Stimulated activated CD4-positive, alpha-beta T cell treated with anti-CD3 and anti-CD28 coated beads, Interleukin-1b, Interleukin-23, amount 100 ng/mL, for 1 hour (primary cell): ENCODE measurements at places on chromosomes 16 and 17.

GRCh38 chr17:82901856-82902255 is 62.0 kb upstream of the ZNF750 start:
- no peak for DNase-seq

- no peak for DNase-seq
Observed at GRCh38 chr16:77549876-77550275, 115.0 kb upstream of the ADAMTS18 start.

GRCh38 chr16:35733278-35733965 is 2274.0 kb downstream of the TP53TG3F start:
- DNase-seq, result no peak

- DNase-seq, result no peak
Observed at GRCh38 chr16:58418601-58419000, 26.3 kb downstream of the GINS3 start.

DNA sequence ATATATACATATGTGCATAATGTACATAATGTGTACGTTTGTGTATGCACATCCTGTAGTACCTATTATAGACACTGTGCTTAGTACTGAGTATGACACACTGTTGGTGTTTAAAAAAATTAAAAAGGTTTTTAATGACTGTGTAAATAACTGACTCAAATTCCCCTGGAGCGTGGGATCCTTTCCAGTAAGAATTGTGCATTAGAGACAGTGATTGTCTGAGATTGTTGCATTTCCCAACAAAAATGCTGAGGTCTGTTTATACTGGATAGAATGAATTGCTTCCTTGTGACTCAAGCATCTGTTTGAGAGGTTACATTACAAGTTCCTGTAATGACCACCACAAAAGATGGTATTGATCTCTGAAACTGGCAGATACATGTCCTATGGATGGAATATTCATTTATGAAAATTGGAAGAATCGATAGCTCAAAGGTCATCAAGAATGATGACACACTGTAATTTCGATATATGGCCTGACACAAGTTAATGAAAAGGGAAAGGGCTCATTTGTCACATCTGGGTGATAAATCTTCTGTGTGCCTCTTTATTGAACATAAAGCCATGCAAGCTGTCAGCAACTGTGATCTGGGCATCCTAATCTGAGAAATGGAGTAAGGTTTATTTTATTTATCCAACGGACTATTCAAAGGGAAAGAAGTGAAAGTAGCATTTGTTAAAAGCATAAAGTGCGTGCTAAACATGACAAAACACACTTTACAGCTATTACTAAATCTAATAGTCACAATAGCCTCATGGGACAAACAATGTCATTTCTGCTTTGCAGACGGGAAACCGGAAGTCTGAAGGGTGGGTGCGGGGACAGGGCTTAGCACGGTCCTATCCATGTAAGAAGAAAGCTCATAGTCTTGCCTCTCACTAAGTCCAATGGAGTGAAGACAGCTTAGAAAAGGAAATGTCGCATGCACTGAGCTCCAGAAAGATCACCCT is 228.8 kb downstream of the CDH11 start:
- DNase-seq, result no peak

DNA sequence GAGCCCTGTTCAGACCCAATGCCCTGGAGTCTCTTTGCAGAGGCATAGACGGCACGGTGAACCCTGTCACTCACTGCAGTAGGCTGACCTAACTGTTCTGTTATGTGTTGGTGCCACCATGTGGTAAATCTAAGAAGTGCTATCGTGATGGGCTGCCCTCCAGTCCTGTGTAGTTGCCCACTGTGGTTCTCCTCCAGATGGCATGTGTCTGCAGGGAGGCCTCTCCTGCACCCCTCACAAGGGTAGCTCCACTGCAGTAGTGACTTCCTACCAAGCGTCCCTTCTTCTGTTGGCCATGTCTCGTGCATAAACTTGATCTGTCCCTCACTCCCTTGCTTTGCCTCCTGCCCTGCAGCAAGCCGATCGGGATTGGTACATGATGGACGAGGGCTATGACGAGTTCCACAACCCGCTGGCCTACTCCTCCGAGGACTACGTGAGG is 5.8 kb downstream of the DHX38 start:
- no peak for DNase-seq
